ENCODE measurements at places on chromosomes 16 and 17.

DNA sequence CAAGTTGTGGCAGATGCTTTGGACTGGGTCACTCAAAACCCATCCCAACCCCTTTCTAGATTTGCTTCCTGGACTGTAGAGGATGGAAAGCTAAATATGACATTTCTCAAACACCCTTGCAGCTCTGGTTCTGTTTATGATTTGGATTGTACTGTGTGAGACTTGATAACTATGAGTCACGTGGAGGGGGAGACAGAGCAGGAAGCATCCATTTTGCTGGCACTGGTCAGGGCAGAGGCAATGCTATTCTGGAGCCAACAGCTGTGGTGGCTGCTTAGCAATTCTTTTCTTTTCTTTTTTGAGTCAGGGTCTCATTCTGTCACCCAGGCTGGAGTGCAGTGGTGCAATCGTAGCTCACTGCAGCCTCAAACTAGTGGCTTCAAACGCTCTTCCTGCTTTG lies 13.6 kb upstream of the TERF2 start:
- DNase-seq, result no peak

- no peak for DNase-seq
Measured at GRCh38 chr16:89984216-89984615, 35.0 kb downstream of the DBNDD1 start.

DNA sequence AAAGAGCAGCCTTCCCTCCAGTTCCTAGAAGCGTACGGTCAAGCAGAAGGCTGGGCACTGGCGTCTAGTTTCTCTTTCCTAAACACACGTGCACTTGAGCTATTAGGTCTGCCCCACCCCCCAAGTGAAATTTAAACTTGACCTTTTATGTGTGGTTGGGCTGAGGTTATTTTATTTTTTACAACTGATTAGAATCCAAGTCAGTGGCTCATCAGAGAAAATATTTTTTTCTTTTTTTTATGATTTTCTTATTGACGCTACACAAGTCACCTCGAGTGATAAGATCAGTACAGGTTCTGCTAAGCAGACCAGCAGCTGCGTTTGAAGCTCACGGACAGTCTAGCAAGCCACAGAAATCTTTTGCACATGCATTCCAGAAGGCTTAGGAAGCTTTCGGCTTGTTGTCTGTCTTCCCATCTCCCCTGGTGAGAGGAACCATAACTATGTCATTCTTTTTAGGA lies 95.1 kb downstream of the ZFHX3 start:
- DNase-seq, result no peak

DNA sequence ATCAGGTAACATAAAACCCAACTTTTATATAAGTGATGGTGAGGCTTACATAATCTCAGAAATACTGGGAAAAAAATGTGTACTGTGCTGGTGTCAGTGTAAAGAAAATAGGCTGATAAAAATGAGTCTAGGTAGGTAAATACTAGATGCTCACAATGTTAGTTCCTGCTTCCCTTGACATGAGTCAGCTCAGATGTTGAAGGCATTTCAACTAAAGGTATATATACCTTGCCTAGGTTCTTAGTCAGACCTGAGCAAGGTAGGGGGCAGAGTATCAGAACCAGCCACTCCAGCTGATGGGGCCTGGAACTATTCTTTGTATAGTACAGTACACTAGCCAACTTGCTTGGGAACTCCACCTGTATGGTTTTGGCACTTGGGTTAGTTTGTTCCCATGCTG lies 51.0 kb upstream of the CA10 start:
- DNase-seq, result no peak
